ENCODE measurements at places on chromosomes 3 and 15.

- DNase-seq = no peak
Observed at GRCh38 chr3:180898572-180898971, 13.9 kb upstream of the FXR1 start.

GRCh38 chr15:84143753-84144314, 91.7 kb upstream of the GOLGA6L4 start:
- no peak for DNase-seq

- no peak for DNase-seq
Observed at GRCh38 chr15:66169023-66169422, 84.5 kb downstream of the MEGF11 start.

- no peak for DNase-seq
Observed at GRCh38 chr3:9032231-9032777, 69.0 kb upstream of the RAD18 start.

DNA sequence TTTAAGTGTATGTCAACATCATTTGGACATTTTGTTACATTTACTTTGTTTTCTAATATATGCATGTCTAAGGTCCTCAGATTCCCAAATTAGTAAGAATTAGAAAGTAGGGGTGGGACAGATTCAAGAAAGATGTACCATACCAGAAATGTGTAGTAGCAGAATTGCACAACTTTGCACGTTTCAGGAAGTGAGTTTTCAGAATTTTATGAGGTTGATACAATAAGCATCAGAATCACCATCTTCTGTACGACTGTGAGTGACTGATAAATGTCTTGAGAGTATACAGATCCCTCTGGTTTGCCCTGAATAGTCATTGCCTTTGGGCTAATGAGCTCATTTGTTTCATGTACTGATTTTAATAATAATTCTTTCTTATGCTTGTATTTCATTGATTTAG, 9.3 kb downstream of the ARIH2 start:
- no peak for DNase-seq

DNA sequence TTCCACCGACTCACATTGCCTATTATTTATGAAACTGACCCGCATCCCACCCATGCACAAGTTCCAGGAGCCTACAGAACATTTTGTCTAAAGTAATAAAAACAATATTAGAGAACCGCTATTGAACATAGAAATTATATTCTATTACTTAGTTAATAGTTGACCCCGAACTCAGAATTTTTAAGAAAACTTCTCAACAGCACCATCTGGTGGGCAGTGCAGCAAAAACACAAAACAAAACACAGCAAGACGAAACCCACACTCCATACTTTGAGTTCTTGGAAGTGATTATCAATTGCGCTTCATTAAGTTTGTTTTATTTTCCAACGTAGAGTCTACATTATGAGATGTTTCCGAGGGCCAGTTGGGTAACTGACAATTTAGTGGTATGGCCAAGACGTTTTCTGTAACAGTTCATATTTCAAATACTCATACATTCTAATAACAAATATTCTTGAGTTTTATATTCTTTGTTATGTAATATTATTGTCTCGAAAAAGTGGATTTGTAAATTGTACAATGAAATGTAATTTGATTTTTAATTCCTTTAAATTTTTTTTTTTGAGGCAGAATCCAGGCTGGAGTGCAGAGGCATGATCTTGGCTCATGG, 24.0 kb upstream of the C3orf70 start:
- DNase-seq = no peak

- DNase-seq = no peak
Observed at GRCh38 chr3:5133239-5134018, 11.3 kb downstream of the ARL8B start.

GRCh38 chr3:194945508-194945907, 259.8 kb downstream of the FAM43A start:
- no peak for DNase-seq

- DNase-seq = no peak
Observed at GRCh38 chr3:38738630-38739395, 77.2 kb downstream of the SCN10A start.

GRCh38 chr3:127079211-127079610, 96.3 kb downstream of the PLXNA1 start:
- DNase-seq = no peak

DNA sequence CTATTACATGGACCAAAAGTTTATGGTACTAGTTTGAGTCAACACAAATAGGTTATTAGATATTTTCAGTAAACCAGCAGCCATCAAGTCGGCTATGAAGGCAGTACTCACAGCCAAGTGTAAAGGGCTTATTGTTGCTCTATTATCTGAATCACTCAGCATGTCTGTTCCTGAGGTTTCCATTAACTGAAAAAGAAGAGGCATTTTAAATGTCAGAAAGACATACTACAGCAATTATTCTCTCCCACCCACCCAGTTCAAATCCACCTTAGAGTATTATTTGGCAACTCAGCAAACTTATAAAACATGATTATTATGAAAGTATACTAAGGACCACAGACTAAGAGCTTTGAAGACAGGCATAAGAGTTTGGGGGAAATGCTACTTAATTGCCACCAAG, 93.1 kb downstream of the BTD start:
- DNase-seq = no peak

DNA sequence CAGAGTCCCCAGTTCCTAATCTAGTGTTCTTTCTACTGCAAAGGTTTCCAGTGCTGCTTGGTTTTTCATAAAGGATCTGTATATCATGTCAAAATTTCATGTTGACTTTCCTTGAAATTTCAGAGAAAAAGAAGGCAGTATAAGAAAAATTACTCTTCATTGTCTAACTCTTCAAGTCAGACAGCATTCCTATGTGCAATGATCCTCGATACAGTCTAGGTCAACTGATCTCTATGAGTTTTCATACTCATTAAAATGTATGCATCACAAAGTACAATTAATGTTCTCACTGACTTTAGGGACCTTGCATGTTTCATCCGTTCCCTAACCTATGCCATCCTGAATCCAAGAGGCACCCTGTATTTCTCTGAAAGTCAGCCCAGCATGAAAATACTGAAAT, 317.3 kb downstream of the ZBTB20 start:
- DNase-seq = no peak

- no peak for DNase-seq
Observed at GRCh38 chr3:198079771-198080520, 119.9 kb downstream of the LMLN start.

GRCh38 chr3:196440041-196440537, 7.9 kb upstream of the UBXN7 start:
- DNase-seq = no peak

DNA sequence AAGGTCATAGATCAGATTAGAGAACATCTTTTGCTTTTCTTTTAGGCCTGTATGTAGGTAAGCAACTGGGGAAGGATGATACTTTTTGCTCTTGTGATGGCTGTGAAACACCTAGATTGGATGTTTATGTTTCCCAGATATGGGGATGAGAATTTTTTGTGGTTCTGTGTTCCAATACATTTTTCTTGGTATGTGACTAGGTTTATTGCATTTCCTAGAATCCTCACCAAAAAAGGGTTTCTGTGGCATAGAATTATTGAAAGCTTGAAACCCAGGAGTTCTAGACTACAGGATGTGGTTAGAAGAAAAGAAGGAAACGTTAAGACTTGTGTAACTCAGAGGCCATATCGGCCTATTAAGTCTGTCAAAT, 25.8 kb downstream of the OXNAD1 start:
- no peak for DNase-seq

DNA sequence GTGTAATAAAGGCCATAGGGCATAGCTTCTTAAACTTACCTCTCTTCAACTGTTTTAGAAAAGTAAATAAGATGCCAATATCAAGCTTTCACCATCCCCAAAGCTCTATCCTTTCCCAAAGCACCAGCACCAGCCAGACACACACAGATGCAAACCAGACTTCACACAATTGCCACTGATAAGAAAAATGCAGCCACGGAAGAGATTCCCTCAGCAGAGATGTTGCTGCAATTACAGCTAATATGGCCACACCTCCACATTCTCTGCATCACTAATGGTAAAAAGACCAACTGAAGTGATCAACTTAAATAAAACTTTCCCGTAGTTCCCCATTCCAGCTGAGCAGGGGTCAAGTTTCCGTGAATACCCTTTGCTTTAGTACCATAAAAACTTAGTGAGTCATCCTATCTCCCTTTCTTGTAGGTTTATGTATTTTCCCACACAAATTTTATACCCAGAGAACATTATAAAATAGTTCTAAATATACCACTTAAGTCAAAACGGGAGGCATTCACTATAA, 64.4 kb downstream of the SLC9A9 start:
- no peak for DNase-seq

DNA sequence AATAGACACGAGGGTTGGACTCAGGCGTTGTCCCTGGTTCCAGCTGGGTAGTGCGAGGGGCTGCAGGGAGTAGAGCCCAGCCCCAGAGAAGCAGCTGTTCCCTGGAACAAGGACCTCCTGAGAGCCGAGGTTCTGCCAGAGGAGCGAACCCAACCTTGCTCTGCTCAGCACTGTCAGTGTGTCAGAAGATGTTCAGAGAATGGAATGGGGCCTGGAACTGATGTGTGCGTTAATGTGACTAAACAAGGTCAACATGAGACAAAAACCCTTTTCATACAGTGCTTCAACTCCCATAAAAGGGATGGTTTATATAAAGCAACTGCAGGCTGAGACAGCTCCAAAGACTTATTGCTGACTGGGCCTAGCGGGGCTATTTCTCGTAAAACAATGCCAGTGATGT, 35.5 kb upstream of the HACD2 start:
- DNase-seq = no peak

- DNase-seq = no peak
Observed at GRCh38 chr3:191094057-191094845, 104.8 kb upstream of the OSTN start.

- DNase-seq = no peak
Observed at GRCh38 chr15:40511472-40512133, 40.8 kb downstream of the CHST14 start.

GRCh38 chr15:58453931-58454793, 22.4 kb downstream of the LIPC start:
- no peak for DNase-seq

GRCh38 chr15:94125698-94126097, 105.7 kb upstream of the MCTP2 start:
- DNase-seq = no peak

DNA sequence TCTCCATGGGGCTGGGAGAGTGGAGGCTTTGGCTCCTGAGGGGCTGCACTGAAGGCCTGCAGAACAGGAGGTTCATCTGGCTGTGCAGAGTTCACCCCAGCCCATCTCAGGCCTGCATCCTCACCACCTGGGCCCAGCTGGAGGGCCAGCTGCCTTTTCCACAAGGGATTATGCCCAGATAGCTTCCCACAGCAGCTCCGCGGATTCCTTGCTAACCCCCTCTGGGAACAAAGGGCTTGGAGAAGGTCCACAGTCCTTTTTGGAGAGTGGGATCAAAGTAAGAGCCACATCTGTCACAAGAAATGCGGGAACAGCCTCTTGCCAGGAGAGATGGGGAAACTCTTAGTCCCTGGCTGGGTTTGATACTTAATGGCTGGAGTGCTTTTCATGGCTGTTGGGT, 164.7 kb upstream of the RGMA start:
- DNase-seq = no peak

DNA sequence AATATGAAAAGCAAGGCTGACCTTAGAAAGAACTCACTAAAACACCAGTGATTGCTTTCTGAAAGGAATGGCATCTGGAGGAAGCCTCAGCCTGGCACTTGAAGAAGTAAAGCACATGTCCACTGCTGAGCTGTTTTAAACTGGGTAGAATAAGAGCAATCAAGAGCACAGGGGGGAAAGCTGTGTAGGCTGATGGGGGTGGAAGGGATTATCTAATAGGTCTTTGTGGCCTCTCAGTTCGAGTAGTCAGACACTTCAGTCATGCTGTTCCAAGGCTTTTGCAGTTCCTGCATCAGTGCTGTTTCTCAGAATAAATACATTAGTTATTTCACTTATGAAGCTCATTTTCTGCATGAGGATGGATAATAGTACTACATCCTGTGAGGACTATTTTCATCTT, 22.6 kb downstream of the CCDC191 start:
- no peak for DNase-seq

GRCh38 chr3:133820889-133821675, 15.5 kb downstream of the SRPRB start:
- DNase-seq = no peak

DNA sequence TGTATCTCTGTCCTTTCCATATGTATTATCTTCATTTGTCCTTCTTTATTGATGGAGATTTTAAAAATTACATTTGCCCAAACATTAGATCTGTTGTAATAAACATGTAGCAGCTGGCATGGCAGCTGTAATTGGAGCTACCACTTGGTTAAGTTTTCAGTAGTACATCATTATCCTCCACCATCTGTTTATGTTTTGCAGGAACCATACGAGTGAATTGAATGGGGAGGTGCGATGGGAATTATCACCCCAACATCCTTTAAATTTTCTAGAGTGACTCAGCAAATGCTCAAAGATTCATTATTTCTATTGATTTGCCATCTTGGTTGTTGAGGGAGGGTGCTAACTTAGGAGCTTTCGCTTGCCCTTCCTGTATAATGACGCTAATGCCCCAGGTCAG, 32.6 kb upstream of the NOX5 start:
- DNase-seq = no peak

DNA sequence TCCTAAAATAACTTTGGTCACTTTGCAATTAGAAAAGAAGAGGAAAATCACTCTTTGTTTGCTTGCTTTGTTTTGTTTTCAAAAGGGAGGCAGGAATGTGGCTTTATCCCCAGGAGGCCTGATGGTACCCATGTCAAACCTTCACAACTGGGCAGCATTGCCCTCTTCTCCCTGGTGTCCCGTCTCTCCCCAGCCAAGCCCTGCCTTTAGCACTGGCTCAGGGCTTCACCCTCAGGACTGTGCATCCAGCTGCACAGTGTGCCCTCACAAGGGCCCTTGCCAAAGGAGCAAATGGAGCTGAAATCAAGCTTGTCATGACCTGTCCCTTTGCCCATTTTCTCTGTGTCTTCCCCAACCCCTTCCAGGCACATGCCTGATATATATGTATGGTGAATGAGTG, 29.1 kb upstream of the ATP13A5 start:
- no peak for DNase-seq

DNA sequence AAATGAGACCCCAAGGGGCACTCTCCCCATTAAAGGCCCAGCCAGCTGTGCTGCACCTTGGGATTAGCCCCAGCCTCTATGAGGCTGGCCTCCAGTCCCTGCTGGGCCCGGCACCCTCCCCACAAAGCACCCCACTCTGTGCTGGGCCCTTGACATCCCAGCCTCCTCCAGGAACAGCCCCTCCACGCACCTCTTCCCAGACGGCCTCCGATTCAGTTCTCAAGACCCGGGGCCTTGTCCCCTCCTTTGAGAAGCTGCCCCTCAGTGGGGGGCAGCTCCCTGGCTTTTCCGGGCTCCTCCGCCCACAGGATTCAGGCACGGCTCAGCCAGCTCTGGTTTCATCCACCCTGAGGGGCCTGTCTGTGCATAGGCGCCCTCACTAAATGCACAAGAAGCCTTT, 144.1 kb downstream of the LRRK1 start:
- DNase-seq = no peak

Data from stimulated activated CD8-positive, alpha-beta memory T cell treated with anti-CD3 and anti-CD28 coated beads, Interleukin-7, amount 100 ng/mL, for 1 hour (primary cell).